ENCODE measurements at places on chromosomes 4 and X.

DNA sequence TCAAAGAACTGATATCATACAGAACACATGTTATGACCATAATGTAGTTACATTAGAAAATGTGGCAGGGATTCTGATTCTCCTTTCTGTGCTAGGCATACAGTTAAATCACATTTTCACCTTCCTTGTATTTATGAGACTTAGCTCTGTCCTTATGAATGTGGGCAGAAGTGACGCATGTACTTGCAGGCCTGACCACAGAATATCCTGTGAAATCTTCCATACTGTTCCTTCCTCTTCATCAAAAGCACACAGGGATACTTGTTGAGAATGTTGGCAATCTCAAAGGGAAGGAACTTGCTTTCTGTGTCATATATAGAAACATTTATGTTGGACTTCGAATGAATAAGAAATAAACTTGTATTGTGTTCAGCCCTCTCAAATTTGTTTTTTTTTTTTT is 17.2 kb upstream of the MYOZ2 start:
- no peak for DNase-seq

DNA sequence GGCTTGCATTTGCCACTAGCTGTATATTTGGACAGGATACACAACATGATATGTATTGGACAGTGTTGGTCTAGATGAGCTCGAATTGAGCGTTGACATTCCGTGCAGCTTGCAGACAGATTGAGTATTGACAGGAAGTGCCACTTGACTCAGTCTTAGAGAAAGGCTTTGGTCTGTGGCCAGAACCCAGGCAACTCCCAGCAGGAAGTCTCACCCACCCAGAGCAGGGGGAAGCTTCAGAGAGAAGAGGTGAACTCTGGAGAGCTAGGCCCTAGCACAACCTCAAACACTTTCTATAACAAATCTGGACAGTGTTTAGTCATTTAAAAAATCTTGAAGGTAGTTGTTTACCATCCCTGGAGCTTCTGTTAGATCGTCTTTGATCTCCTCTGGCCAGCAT is 280.5 kb downstream of the FBXW7 start:
- DNase-seq, result no peak

- no peak for DNase-seq
These were observed 43.1 kb downstream of the MAB21L2 start for GRCh38 chr4:150625033-150625432.

DNA sequence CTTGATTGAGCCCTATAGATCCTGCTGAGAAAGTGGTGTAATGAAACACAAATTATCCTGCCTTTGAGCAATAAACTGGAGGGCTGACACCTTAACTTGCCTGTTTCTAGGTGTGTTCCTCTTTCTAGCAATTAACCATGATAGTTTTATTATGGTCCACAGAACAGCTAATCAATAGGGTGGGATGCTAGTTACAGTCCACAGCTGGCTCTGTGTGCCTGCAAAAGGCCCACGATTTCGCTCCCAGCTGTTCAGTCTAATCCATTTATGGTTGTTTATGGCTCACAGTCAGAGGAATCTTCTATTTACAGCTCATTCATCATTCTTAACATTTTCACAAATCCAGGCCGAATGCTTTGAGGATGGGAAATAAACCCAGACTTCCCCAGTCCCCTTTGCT is 674.9 kb downstream of the SMARCA1 start:
- no peak for DNase-seq

DNA sequence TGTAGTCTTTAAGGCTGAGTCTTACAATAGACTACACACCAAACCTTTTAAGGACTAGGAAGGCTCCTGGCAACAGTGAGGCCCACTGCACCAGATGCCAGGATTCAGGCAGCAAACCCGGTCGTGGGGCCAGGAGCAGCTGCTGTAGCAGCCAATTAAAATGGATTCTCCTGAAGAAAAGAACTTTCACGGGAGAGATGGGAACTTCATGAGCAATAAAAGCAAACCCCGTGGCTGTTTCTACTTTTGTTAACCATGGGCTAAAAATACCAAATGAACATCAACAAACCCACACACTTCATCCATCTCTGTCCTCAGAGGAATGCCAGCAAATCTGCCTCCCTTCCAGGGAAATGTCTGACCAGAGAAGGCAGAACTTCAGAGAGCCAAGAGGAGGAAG is 101.4 kb downstream of the BTC start:
- DNase-seq, result no peak

DNA sequence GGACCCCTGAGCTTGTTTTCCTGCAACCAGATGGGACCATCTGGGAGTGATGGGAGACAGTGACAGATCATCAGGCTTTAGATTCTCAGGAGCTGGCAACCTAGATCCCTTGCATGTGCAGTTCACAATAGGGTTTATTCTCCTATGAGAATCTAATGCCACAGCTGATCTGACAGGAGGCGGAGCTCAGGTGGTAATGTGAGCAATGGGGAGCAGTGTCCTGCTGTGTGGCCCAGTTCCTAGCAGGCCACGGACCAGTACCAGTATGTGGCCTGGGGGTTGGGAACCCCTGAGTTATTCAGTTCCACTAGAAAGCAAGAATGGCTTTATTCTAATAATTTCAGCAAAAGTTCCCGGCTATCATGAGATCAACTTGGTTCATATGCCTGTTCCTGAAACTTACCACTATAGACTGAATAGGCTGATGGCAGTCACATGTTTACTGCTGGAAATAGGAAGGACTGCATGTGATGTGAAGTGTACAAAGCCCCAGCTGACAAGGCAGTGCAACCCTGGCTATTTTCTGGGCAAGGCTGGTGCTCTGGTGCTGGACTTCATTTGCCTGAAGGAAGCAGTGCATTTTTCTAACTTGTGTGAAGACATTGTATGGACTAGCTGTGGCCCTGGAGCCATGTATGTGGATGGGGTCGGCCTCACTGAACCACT is 107.2 kb downstream of the SPRY1 start:
- no peak for DNase-seq

- no peak for DNase-seq
These were observed 54.9 kb downstream of the LINC00632 start for GRCh38 chrX:140764401-140764919.

DNA sequence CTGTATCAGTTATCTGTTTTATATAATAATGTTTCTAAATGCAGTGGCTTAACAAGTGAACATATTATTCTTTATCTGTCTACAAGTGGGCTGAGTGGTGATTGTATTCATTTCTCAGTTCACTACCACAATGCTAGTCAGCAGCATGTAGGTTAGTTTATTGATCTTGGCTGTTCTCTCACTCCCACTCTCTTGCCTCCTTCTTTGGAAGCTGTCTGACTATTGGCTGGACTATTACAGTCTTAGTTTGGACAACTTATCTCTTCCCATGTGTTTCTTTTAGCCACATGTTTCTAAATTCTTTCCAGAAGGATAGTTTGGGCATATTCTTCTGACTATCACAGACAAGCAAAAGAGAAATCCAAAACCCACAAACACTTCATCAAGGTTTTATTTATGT is 459.5 kb upstream of the AGA start:
- DNase-seq, result no peak

- DNase-seq, result no peak
These were observed 277.1 kb upstream of the TENM3 start for GRCh38 chr4:181966104-181966551.

DNA sequence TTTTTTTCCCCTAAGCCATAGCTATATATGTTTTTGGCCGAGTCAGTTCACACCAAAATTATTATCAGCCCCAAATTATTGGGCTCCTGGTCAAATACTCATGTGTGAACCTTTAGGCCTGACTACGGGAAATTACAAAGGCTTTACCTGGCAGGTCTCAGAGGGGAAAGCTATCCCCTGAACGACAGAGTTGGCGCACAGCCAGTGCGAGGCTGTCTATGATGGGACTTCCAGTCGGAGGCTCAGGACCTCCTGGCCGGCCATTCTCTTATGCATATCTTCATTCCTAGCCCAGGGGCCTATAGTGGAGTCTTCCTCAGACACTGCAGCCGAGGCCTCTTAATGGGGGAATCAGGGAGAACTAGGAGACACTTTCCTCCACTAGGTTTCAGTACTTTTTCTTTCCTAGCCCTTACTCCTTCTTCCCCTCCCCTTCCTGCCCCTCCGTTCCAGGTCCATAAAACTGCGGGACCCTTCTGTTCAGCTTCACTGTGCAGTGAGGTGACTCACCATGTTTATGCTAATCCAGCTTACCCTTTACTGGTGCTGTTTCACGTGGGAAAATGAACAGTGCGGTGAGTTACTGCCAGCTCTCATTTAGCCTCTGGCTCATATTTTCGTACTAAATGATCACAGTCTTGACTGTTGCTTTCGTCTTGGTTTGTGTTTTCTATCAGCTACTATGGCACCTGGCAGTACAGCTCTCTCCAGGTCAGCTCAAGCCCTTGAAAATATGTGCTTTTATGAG is 533.9 kb downstream of the FSTL5 start:
- no peak for DNase-seq

GRCh38 chrX:69387567-69388487 is 116.3 kb upstream of the NALF2 start:
- DNase-seq, result peak; percentile 66

DNA sequence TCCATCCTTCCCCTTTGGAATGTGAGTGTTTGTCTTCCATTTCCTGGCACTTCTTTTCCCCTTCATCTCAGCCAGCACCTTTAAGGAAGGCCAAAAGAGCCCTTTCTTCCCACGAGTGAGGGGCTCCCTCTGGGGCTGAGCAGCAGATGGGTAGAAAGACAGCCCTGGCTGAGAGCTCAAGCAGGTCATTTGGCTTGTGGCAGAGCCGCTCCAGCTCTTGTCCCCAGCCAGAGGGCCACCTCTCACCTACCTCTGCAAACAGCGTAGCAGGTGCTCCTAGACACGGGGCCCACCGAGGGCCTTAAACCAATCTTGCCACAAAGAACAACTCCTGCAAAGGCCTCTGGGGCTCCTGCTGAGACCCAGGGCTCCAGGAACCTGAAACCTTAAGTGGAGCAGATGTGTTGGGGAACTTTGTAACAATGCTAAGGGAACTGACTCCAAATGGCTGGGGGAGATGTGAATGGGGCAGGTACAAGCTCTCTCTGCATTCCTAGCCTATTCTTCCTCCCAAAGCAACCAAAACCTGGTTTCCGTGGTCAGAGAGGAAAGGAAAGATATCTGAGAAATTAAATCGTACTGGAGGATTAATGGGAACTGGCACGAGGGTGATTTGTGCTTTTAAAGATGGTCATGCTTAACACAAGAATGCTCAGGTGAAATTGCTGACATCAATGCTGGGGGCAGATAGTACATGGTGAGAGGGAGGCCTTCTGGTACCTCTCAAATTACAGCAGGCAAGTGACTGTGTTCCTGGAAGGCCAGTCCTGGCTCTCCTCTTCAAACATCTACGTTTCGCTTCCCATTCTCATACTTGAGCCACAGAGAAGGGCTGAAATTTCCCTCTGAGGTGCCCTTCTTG is 27.0 kb downstream of the TFDP3 start:
- DNase-seq, result no peak

DNA sequence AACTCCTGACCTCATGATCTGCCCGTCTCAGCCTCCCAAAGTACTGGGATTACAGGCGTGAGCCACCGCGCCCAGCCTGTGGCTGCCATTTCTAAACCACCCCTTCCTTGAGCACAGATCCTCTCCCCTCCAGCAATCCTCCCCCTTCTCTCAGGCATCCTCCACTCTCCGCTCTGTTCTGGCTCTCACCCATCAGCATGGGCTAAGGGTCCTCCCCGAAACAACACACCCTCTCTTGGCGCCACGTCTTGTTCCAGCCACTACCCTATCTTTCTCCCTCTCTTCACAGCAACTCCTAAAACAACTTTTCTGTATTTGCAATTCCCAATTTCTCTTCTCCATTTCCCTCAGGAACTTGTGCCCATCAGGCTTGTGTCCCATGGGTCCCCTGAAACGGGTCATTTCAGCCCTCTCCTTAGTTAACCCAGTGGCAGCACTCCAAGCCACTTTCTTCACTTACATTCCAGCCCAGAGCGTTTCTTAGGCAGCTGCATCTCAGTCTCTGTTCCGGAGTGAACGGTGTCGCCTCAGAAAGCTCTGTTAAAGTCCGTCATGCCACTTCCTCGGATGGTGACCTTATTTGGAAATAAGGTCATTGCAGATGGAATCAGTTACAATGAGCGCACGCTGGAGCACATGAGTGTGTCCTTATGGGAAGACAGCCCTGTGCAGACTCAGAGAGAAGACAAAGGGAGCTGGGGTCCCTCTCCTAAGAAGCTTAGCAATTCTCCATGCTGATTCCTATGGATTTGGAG is 28.3 kb upstream of the CLDN24 start:
- DNase-seq, result no peak

DNA sequence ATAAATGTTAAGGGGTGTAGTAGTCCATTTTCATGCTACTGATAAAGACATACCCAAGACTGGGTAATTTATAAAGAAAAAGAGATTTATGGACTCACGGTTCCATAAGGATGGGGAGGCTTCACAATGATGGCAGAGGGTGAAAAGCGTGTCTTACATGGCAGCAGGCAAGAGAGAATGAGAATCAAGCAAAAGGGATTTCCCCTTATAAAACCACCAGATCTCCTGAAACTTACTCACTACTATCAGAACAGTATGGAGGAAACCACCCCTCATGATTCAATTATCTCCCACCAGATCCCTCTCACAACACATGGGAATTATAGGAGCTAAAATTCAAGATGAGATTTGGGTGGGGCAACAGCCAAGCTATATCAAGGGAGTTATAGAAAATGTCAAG is 329.2 kb downstream of the DTHD1 start:
- DNase-seq, result no peak

DNA sequence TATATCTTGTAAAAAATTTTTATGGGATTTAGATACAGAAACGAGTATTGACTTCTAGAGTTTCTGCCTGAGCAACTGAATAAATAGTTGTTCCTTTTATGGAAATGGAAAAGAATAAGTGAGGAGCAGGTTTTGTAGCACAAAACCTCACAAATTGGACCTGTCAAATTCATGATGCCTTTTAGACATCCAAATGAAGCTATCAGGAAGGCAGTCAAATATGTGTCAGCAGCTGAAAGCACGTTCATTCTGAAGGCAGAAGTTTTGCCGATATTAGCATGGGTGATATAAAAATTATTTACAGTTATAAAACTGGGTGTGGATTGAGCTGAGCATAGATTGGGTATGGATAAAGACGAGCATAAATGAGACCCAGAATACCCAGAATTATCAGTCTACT is 374.0 kb downstream of the EPHA5 start:
- DNase-seq, result no peak

DNA sequence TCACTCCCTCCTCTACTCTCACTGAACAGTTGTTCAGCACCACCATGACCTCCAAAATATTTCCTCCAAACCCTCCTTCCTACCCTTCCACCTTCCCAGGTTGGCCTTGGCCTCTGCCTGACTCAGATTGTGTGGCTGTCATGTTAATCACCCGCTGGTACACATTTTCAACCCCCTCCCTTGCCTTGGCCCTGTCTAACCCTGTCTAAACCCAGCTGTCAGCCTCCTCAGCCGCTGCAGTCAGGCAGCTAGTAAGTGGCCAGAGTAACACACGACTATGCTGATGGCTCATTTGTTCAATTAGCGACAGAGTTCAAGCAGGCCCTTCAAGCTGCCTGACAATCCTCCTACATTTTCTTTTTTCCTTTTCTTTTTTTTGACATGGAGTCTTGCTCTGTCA is 18.0 kb downstream of the ING2 start:
- DNase-seq, result no peak
